Upper lobe of left lung (tissue), 6 donors: ENCODE measurements at places on chromosomes 1 and 21.

- DNase-seq: no peak
These were observed 148.9 kb downstream of the CDC42BPA start for GRCh38 chr1:227169343-227169742.

DNA sequence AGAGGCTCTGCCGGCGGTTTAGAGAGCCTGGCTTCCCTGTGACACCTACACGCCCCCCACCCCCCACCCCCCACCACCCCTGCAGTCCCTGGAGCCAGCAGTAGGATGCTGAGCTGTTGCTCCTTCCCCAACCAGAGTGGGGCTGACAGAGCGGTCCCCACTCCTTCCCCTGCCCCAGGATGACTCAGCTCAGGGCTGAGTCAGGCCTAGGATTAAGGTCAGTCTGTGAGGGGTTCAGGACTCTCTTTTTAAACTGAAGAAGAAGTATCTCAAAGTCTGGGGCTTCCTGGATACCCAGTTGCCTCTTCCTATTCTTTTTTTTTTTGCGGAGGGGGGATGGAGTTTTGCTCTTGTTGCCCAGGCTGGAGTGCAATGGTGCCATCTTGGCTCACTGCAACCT, 19.1 kb downstream of the DMBX1 start:
- no peak for DNase-seq

- no peak for DNase-seq
These were observed 380.5 kb upstream of the VAMP3 start for GRCh38 chr1:7390604-7391000.

- no peak for DNase-seq
These were observed 5.1 kb downstream of the FHAD1 start for GRCh38 chr1:15251857-15252835.

DNA sequence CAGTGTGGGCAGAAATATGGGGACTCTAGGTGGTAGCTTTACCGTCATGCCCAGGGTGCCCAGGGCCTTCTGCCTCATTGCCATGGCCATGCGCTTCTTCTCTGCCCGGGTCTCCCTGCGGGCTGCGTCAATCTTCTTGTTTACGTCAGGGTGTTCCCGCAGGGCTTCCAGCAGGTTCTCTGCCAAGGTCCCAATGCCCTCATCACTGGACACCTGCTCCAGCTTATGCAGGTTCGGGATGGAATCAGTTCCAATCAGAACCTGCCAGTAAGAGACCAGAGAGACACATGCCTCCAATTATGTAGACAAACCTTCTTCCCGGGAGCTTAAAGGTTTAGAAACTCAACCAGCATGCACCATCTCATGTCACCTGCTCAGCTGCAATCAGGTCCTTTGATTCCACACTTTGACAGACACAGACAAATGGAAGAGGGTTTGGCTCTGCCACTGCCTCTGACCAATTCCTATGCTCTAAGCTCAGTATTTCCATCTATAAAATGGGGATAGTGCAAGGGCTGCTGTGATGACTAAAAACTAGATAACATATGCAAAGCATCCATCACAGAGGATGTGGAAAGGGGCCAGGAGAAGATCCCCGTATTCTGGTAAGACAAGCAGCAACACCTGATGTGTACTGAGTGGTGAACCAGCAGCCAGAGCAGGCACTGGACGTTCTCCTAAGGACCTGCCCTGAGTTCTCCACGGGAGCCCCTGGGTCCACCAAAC, 121.2 kb downstream of the UBR4 start:
- no peak for DNase-seq

GRCh38 chr1:167512046-167512654, 6.2 kb downstream of the CD247 start:
- no peak for DNase-seq

GRCh38 chr1:160398823-160399222, 1.5 kb upstream of the VANGL2 start:
- no peak for DNase-seq

DNA sequence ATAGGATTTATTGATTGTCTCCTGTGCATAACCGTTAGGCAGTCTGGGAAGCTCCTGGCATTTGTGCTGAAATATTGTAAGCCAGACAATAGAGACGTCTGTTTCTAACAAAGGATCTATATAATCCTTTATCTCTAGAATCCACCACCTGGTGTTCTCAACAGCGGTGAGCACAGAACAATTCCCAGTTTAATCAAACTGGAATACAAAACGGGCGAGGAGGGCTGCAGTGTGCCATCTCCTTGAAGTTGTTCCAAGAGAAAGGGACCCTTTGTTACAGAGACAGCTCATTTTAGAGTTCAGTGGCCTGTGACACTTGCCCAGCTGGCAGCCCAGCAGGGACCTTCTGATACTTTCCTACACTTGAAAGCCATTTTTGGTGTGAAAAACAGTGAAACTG, 162.8 kb upstream of the IVNS1ABP start:
- DNase-seq: no peak

DNA sequence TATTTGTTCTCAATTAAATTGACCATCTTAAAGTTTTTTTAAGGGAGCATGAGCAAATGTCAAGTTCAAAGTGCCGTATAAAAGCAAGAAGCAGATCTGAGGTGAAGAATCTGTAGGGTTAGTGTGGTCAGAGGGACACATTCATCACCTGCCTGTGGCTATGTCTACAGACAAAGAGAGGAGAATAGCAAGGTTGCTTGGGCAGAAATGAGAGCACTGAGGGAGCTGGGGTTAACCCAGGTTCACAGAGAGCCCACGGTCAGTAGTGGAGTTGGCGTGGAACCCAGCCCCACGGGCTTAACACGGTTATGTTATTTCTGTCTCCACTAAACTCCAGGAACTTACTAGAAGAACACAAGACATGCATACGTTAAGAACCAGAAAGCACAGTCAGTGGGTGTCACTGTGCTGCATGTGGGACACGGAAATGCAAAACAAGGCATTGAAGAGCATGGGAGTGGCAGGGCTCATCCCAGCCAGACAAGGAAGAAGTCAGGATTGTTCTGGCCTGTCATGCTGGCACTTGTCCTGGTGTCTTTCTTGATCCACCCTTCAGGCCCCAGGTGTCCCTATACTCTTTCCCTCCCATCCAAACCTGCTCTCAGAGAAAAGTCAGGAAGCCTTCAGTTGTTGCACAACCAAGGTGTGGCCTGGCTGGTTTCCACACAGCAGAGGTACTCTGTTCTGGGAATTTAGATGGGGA, 95.5 kb upstream of the IVNS1ABP start:
- DNase-seq: peak; percentile 40

- DNase-seq: no peak
These were observed 185.1 kb downstream of the FGGY start for GRCh38 chr1:59481881-59482505.

GRCh38 chr1:161946071-161946987, 77.3 kb downstream of the OLFML2B start:
- DNase-seq: no peak

- peak; percentile 14 for DNase-seq
These were observed 101.2 kb downstream of the GLIS1 start for GRCh38 chr1:53637511-53638359.

DNA sequence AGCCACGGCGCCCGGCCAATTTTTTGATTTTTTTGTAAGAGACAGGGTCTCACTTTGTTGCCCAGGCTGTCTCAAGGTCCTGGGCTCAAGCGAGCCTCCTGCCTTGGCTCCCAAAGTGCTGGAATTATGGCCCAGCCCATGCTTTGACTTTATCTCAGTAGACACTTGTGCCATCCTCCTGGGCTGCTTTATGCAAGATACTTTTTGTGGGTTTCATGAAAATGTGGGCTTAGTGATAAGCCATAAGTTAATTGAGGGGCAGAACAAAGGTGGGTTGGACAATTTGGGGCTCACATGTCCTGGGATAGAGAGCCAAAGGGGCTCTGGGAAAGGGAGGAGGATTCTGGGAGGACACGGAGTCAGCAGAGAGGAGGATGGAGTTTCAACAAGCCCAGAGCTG, 22.0 kb downstream of the ALPL start:
- no peak for DNase-seq

DNA sequence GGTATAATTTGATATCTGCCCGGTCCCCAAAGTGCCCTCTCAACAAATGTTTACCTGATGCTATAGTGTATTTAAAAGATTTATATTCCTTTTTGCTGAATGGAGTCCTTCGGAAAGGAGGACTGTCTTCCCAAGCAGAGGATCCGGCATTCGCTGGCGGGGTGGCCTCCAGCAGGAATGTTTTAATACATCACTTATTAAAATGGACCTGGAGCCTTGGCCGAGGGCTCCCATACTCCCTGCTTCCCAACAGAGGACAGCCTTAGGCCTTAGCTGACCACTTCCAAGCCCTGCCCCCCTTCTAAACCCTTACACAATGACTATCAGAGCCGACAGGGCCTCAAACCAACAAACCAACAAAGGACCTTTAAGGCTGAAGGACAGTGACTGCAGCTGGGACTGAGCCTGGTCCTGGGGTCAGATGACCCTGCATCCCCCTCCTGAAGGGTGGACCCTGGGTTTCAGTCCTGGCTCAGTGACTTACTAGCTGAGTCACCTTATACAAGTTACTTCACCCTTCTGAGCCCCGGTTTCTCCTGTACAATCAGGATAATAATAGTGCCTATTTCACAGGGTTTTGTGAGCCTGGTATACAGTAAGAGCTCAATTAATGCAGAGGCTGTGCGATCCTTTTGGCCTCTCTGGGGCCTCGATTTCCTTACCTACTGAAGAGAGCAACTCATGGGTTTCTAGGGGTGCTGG, 5.6 kb downstream of the CAMK2N1 start:
- no peak for DNase-seq

- DNase-seq: no peak
These were observed 49.8 kb downstream of the SLC35D1 start for GRCh38 chr1:67004176-67004575.

DNA sequence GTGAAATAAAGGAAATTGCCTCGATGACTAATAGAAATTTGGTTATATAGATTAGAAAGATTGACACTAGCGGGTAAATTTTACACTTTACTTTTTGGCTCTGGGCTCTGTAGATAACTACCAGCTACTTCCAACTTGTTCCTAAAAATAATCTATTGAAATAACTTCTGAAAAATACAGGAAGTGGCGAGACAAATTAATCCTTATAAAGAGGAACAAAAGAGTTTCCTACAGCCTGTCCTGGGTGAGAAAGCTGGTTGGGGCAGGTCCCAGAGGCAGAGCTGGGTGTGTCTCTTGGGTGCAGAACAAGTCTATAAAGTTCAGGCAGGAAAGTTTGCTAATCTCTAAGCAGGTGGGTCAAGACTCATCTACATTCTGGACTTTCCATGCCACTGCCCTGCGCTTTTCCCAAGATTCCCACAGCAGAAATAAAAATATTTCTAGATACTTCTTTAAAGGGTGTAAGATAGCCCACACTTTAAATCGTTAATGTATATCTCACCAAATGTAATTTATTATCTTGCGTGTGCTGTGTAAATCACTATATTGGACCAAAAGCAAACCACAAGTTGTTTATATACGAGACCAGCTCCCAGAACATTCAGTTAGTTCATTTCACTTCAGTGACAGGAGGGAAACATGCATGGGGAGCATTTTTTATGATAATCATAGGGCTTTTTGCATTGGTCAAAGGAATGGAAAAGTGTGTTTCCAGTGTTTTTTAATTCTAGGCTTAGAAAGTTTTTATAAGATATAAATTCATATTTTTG, 70.1 kb upstream of the NRIP1 start:
- DNase-seq: no peak

DNA sequence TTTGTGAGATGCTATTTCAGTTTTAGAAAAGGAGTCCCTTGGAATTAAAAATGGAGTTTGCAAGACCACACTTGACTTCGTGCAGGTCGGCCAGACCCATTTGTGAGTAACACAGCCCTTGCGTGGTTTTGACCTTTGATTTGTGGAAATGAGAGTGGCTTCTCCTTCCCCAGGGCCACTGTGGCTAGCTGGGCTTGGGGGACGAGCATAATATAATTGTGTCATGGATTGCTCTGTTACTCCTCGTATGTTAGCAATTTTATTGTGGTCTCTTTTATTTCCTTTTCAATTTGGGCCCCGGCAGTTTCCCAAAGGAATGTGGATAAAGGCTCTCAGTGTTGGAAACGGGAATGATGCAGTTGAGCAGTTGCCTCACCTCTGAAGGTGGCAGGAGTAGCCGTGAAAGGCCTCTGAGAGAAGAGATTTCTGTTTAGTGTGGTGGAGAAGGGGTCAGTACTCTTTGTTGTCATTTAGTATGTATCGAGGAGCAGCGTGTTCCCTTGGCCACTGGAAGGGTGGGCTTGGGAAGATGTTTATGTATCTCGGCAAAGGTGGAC, 194.6 kb downstream of the PBX1 start:
- DNase-seq: no peak

- no peak for DNase-seq
These were observed 34.0 kb downstream of the MX1 start for GRCh38 chr21:41459884-41460534.

GRCh38 chr1:222109836-222110235, 367.9 kb upstream of the DUSP10 start:
- DNase-seq: no peak

DNA sequence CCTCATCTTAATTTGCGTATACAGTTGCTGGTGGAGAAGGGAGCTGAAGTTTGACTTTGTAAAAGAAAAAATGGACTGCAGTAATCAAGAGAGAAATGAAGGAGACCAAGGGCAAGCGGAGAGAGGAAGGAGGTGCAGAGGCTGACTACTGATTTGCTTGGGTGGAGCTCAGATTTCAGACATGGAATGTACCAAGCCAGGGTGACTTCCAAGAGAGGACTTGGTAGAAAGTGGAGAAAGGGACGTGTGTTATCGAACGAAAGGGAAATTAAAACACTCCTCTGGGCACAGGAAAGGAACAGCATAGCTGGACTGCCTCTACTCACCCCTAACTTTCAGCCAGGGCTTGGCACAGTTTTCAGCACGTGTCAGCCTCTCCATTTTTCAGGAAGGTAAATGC, 15.1 kb upstream of the HEATR1 start:
- no peak for DNase-seq

DNA sequence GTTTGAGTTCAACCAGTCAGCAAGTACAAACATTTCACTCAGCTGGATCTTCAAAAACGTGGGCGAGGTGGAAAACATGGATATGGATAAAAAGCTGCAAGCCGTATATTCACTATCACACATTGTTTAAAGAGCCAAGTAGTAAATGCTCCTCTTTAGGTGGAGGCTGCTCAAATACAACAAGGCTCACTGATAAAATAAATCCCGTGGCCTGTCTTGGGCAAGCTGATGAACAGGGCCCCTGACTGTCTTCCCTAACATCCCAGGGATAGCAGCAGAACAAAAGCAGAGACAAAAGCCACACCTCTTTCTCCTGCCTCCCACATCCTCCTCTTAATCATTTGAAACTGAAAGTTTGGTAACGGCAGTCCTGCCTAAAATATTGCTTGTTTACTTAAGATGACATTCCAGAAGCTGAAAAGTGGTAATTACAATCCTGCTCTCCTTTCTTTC, 357.7 kb downstream of the TTLL7 start:
- DNase-seq: no peak

GRCh38 chr1:41515131-41515678, 30.7 kb upstream of the EDN2 start:
- DNase-seq: no peak

DNA sequence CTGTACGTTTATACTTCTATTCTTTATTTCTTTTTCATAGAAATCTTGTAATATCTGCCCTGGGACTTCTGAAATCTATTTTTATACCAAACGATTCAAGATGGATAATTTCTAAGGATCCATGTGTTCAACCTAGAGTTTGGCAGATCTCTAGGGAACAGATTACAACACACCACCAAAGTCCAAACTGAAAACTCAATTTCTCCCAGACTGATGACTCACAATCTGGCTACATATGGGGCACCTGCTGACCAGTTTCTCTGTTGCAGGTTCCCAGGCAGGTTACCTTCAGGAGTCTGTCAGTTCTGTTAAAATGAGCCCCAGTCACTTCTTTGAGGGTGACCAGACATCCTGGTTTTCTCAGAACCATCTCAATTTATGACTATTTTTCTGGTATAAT, 439.4 kb downstream of the GPATCH2 start:
- DNase-seq: no peak
